ENCODE measurements at places on chromosomes 4 and X.

DNA sequence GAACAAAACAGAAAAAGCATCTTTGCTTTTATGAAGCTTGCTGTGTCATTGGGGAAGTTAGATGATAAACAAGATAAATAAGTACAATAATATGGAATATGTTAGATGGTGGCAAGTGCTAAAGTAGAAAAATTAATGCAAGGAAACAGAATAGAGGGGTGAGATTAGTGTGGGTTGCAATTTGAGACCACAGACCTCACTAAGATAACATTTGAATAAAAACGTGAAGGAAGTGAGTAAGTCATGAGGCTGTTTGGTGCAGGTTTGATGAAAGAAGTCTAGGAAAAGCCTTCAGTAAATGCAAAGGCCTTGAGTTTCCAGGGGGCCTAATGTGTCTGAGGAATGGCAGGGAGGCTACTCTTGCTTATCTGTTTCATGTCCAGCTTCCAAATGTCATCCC is 102.5 kb downstream of the CFAP299 start:
- no peak for DNase-seq

DNA sequence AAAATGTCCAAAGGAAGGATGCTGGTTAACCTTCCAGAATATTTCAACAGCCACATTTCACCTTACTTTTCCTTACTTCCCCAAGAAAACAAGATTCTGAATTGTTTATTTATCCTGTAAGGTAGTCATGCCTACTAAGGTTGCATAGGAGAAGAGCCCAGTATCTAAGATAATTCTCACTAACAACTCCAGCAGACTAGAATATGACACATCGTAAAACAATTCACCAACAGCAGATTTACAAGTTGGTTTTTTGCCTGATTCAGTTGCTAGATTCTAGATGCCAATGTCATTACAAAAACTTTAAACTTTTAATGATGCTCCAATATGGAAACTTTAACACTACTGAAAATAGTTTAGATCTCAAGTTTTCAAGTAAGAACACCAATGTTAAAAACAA is 176.4 kb downstream of the IL13RA2 start:
- no peak for DNase-seq

GRCh38 chr4:189050643-189051042 is 890.0 kb upstream of the FRG1 start:
- DNase-seq = no peak

DNA sequence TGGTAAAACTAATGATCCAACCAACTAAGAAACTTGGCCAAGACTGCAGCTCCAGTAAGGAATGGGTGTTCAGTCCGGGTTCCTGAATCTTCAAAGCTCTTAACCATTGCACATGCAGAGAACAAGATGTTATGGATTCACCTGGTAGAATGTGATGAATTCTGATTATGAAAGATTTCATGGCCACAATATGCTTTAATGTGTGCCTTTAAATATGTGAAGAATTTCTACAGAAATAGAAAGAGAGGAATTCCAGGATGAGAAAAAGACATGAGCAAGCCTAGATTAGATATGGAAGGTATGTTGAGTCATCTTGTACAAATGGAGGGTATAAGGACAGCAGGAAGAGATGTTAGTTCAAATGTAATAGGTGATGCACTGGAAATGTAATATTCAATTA is 472.2 kb upstream of the TENM3 start:
- DNase-seq = no peak

DNA sequence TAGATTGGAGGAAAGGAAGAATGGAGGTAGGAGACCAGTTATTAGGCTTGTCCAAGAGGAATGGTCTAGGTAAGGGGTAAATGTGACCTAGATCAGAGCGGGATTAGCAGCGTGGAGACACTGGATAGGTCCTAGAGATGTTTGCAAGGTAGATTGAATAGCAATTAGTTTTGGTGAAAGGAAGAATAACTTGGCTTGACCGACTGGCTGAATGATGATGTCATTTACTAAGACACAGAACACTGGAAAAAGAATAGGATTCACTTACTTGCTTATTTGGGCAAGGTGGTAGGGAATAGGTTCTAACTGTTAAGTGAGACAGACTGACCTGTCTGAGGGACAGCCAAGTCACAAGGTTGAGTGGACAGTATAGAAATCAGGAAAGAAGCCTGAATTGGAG is 71.3 kb downstream of the VEGFC start:
- DNase-seq = no peak

GRCh38 chr4:26178854-26179253 is 142.0 kb upstream of the RBPJ start:
- no peak for DNase-seq

DNA sequence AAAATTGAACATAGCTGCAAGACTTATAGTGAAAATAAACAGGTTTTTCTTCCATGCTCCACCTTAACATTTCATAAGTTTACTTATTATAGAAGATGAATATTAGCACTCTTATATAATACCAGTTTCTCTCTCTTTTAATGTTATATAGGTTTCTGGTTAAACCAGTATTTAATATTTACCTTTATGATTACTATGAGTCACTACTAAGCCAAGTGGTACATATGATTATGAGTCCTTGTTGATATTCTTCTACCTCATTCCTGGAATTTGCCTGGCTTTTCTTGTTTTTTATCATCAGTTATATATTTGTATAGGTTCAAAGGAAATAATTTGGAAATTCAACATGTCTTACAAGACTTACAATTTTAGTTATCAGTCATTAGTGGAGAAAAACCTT is 89.9 kb upstream of the MAOA start:
- DNase-seq = no peak

- DNase-seq = no peak
Measured at GRCh38 chr4:140151699-140152012, 2.3 kb downstream of the MAML3 start.

- DNase-seq = no peak
Measured at GRCh38 chr4:42225286-42225685, 72.8 kb upstream of the BEND4 start.

All from central memory CD4-positive, alpha-beta T cell (primary cell).